ENCODE measurements at places on chromosomes 13 and 19. TPM values are rescaled to one million over a fixed set of nuclear protein-coding genes. Genes with fewer than 3 reads are reported as not detected.
A peak's percentile ranks its signal among the peaks of the same experiment; 100 is the strongest.

GRCh38 chr13:110576736-110577476 lies 15.4 kb upstream of the RAB20 start:
- peak; percentile 28 for DNase-seq

The SYT5 gene
- 2.1 TPM for total RNA-seq

- no peak for DNase-seq
Observed at GRCh38 chr19:42397263-42398166, 7.4 kb upstream of the CNFN start.

The C5AR1 gene
- total RNA-seq = 1.2 TPM

DNA sequence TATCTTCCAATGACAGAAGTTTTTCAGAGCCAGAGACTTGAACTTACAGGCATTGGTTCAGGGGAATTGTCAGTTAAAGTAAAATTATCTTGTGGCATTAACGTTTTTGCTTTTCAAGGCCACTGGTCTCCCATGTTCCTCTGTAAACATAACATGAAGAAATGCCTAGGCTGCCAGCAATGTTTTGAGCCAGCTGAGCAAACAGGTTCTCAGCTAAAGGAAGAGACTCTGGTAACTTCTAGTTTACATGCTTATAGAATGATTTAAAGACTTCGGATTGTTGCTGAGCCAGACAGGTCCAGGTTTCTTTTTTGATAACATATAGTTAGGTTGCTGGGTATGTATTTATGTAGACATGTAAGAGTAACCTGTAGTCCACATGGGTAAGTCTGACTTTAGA lies 35.7 kb downstream of the ZNF493 start:
- no peak for DNase-seq

The SIGLEC8 gene
- 0.12 TPM for total RNA-seq

The LRRC25 gene
- 0.14 TPM for total RNA-seq

The LACC1 gene
- total RNA-seq = 3.7 TPM

DNA sequence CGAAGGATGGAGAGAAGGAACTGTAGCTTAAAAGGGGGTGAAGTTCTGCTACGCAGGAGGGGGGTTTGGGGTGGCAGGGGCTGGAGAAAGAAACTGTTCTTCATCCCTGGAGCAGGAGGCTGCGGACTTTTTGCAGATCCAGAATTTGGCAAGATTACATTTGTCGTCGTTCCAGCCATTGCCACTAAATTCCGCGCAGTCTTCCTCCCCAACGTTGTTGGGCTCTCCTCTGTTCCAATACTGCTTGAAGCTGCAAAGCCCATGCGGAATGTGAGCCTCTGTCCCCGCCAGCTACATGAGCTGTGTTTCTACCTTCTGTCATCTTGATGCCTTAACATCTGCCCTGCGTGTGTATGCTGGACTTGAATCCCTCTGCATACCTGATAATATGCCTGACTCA lies 4.3 kb downstream of the CD209 start:
- no peak for DNase-seq

- DNase-seq = peak; percentile 52
Observed at GRCh38 chr19:41302624-41303351, 7.2 kb upstream of the CCDC97 start.

The RNF225 gene
- total RNA-seq = not detected

GRCh38 chr19:34317311-34317927 lies 47.6 kb upstream of the GPI start:
- no peak for DNase-seq

DNA sequence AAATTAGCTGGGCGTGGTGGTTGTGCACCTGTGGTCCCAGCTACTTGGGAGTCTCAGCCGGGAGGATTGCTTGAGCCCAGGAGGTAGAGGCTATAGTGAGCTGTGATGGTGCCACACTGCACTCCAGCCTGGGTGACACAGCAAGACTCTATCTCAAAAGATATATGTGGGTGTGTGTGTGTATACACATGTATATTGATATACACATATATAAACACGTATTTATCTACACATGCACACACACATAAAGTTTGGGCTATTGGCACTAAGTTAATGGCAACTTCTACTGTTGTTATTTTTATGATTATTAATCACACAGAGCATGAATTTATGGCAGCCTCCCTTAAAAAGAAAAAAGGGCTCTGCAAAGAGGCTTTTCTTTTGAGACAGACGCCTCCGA lies 27.1 kb upstream of the ABCC4 start:
- no peak for DNase-seq

DNA sequence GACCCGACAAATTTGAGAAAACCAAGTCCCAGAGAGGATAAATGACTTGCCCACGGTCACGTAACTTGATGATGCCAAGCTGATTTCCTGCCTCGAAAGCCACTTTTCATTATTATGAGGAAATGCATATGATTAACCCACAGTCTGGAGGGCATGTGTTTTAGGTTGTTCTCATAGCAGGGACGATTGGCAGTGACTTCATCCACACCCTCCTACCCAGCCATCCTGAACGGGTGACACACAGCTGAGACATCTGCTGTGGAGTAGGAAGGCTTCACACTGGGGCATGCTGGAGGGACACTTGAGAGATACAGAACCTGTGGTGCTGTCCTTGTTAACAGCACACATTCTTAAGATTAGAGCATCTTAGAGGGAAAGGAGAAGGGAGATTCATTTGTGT lies 65.4 kb upstream of the WDFY2 start:
- DNase-seq = no peak

Data from pancreas (tissue), 10 donors.